ENCODE measurements at places on chromosomes 3 and 15. TPM values are rescaled to one million over a fixed set of nuclear protein-coding genes. Genes with fewer than 3 reads are reported as not detected.

The FEZF2 gene
- not detected for total RNA-seq

The THSD4 gene
- total RNA-seq: 0.08 TPM

The TMEM158 gene
- not detected for total RNA-seq

The BAHD1 gene
- total RNA-seq: 16.6 TPM

The GOLGA6A gene
- 0.11 TPM for total RNA-seq

The TGM4 gene
- not detected for total RNA-seq

The GOLGA6L10 gene
- total RNA-seq: 1.2 TPM

The STRIT1 gene
- not detected for total RNA-seq

The TMEM45A gene
- 2.4 TPM for total RNA-seq

GRCh38 chr15:56628893-56629532 is 104.3 kb downstream of the ZNF280D start:
- no peak for ATAC-seq

DNA sequence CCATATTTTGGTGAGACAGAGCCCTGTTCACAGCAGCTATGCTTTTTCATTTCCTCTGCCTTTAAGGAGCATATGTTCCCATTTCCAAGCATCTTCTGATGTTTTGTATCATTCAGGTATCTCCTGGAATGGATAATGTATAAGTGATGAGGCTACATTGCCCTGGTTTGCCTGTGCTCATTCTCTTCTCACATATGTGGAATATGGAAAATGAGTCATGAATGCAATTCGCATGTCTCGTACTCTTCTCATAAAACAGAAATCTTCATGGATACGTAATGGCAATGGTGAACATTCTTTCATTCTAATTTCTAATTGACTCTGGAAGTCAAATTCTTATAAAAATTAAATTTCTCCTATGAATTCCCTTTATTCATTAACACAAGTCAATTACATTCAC is 143.1 kb downstream of the CDIN1 start:
- no peak for ATAC-seq

DNA sequence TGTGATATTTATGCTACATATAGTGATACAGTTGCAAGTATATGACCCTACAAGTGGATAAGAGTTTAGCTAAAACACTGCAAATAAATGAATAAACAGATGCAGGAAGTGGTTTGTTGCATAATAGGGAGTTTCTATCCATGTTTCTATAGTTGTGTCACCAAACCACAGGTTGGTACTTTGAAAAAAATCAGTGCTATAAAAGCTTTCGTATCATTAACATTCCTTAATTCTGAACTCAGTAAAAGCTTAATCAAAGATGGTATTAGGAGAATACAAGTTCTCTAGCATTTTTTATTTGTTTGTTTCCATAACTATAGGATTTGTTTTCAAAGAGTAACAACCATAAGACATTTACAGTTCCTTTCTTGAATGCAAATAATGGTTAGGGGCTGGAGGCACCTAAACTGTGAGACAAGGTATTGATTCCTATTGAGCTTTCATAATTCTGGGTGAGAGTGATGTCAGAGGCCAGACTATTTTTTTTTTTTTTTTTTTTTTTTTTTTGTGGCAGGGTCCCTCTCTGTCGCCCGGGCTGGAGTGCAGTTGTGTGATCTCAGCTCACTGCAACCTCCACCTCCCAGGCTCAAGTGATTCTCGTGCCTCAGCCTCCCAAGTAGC is 29.6 kb downstream of the CPOX start:
- ATAC-seq: peak; percentile 49

GRCh38 chr3:25683882-25684281 is 19.2 kb upstream of the TOP2B start:
- no peak for ATAC-seq

GRCh38 chr3:179116816-179117215 is 31.3 kb upstream of the PIK3CA start:
- no peak for ATAC-seq

GRCh38 chr3:193605876-193606275 is 12.9 kb downstream of the OPA1 start:
- ATAC-seq: peak; percentile 80

- no peak for ATAC-seq
Measured at GRCh38 chr3:190038050-190038933, 82.4 kb downstream of the P3H2 start.

DNA sequence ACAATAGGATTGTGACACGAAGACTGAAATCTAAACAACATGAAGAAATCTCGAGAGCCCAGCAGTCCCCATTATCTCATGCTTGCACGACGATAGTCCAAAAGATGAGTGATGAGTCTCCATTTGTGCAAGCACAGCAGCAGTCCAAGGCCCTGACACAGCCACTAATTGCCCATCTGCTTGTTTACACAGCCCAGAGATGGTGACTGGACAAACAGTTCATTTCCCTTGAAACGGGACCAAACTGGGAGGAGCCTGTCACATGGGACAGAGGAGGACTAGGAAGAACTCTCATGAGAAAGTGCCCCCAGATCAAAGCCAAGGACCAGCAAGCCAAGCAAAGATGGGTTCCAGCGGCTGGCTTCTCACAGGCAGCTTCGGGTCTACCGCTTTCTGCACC is 121.0 kb downstream of the GREM1 start:
- ATAC-seq: no peak

GRCh38 chr3:56012721-56013120 is 455.5 kb downstream of the ERC2 start:
- ATAC-seq: no peak

- no peak for ATAC-seq
Measured at GRCh38 chr15:68022061-68022460, 32.1 kb upstream of the PIAS1 start.

- ATAC-seq: no peak
Measured at GRCh38 chr3:131077904-131078303, 51.2 kb downstream of the NEK11 start.

DNA sequence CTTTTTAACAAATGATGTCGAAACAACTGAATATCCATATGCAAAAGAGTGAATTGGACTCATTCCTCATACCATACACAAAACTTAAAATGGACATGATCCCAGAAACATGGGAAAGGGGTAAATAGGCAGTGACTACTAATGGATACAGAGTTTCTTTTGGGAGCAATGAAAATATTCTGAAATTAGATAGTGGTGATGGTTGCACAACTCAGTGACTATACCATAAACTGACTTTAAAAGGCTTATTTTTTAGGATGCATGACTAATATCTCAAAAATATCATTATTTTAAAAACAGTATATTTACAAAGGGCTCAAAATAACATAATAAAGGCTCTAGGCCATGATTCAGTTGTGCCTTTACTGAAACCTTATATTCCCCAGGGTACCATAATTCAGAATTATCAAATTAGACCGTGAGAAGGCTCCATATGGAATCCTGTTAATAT is 16.3 kb upstream of the ATP13A3 start:
- no peak for ATAC-seq

- no peak for ATAC-seq
Measured at GRCh38 chr3:70726961-70727360, 414.5 kb upstream of the MDFIC2 start.

GRCh38 chr3:132231633-132232032 is 85.6 kb upstream of the ACP3 start:
- no peak for ATAC-seq

- no peak for ATAC-seq
Measured at GRCh38 chr15:98796685-98797357, 148.5 kb downstream of the IGF1R start.

DNA sequence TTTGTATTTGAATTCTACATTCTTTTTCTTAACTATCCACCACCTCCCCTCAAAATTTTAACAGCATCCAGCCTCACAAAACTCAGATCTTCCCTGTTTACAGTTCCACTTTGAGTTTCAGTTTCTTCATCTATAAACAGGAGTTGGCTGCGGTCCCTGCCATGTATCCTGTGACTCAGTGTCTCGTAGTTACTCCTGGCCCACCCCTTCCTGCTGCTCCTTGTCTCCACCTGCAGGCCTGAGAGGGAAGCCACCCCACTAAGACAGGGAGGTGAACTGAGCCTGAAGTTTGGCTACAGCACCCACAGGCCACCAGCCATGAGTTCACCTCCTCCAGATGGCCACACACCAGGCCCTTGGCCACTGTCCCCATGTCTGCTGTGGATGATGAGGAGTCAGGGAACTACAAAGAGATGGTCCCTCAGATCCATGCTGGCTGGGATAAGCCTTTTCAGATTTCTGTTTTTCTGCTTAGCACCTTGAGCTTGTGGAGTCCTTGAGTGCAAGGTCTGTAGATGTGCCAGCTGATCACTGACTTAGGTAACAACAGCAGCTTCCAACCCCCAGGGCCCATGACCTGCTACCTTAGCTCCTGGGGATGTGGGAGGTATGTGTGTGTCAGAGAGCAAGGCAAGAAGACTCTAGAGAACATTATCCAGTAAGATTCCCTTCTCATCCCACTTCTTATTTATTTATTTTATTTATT is 37.5 kb downstream of the CD86 start:
- ATAC-seq: peak; percentile 91

DNA sequence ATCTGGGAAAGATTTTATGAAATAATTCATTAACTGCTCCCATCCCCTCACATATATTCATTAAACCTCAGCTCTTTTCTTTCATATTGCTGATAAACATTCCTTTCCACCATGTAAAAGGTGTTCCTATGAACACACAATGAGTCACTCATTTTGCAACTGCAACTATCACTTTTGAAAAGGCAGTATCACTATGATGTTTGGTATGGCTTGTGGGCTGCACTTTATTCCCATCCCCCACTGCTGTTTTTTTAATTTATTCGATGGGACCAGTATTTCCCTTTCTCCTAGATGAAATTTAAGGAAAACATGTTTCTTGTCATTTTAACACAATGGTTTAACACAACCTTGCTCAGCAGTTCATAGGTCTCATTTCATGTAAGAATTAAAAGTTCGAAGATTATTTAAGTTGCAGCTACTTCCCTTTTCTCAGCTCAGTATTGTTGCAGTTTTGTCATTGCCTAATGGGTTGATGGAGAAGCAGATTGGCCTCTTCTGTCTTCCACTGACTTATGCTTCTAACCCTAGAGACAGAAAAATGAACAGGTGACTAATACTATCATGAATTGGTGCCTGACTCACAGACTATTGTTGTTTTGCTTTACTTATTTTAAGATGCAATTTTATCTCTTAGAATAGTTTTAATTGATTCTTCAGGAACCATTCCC is 280.3 kb downstream of the ZPLD1 start:
- ATAC-seq: peak; percentile 83
